A172 (cell line): ENCODE measurements at places on chromosomes 11 and 22. TPM values are rescaled to one million over a fixed set of nuclear protein-coding genes. Genes with fewer than 3 reads are reported as not detected.

The ZNF280B gene
- total RNA-seq: 3.0 TPM in 2 replicates

DNA sequence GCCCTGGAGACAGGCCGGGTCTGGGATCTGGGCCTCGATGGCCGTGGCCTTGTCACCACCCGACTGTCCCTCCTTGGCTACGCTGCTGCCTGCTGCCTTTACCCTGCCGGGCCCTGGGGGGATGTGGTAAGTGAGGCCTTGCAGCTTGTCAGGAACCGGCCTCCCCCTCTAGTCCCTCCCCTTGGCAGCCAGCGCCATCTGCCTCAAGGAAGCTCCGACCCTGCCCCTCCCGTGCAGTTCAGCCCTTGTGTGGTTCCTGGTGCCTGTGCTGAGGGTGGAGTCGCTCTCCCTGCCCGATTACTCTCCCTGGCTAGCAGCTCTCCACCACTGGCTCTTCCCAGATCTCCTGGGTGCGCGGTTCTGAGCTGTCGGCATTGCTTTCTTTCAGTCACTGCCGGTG is 33.7 kb downstream of the CTTN start:
- no peak for DNase-seq

GRCh38 chr11:134334796-134335571 is 3.2 kb downstream of the GLB1L2 start:
- DNase-seq: no peak

- DNase-seq: no peak
Measured at GRCh38 chr22:50311606-50312351, 4.3 kb upstream of the PLXNB2 start.

GRCh38 chr11:61887839-61888494 is 3.4 kb downstream of the FADS3 start:
- peak; percentile 96 for DNase-seq

The TMEM9B gene
- 61.6 and 66.5 TPM in 2 replicates for total RNA-seq

DNA sequence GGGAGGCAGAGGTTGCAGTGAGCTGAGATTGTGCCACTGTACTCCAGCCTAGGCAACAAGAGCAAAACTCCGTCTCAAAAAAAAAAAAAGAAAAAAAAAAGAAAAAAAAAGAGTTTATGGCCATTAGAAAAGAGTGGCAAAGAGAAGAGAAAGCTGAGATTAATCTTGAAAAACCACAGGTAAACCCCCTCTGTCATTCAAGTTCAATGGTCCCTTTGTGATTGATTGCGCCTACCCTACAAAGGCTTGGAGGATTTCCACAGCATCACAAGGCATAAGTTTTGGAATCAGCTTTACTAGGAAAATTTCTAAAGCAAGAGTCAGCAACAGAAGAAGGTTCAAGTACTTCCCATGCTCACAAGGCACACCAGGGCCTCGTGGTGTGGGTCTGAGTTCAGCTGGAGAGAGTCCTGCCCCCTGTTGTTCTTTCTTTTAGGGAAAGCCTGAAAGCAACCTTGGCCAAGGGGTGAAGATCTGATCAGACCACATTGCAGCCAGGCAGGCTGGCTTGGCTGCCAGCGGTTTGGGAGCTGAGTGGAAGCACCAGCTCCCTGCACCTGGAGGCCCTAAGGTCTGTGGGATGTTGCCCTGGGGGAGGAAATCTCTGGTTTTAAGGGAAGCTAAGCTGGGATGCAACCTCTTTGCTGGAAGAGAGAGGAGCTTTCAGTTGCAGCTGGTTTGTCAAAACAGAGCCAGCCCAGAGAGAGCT is 41.8 kb downstream of the SLN start:
- no peak for DNase-seq

GRCh38 chr11:76623171-76623883 is 47.2 kb downstream of the LRRC32 start:
- DNase-seq: no peak

The SLC22A25 gene
- total RNA-seq: not detected in 2 replicates

DNA sequence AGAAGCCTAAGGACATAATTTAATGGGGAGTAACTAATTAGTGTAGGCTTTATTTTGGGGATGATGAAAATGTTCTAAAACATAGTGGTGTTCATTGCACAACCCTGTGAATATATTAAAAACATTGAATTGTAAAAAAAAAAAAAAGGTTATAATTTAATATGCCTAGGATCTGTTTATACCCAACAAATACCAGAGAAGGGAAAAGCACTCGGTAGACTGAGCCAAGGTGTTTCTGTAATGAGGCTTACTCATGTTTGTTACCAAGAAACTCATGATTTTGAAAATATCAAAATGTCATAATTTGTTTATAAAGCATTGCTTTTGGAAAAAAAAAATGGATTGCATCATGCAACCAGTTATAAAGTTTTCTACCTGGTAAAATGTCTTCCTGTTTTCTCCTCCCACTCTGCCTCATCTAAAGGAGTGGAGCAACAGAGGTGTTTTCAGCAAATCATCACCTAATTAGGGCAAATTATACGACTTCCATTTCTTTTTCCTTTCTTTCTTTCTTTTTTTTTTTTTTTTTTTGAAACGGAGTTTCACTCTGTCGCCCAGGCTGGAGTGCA is 14.2 kb upstream of the EIF3M start:
- DNase-seq: no peak

DNA sequence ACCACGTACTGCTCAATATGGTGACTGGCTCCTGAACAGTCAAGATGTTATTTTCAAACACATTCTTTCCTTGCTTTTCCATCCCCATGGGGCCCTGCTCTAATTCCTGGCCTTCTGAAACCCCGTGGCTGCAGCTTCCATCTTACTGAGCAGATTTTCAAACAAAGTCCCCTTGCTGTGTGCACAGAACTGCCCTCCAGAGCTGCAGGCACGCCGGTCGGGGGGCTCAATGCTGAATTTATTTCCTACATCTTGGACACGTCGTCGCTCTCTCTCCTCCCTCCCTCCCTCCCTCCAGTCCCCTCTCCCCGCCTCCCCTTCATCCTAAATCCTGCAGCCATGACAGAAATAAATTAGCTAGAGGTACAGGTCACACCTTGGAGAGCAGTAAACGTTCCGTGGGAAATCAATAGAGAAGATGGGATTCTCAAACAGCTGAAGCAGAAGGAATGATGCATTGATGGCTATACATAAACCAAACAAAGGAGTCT is 243.1 kb upstream of the BLID start:
- no peak for DNase-seq

- no peak for DNase-seq
Measured at GRCh38 chr11:73406131-73406530, 29.9 kb downstream of the RELT start.

The DYNC2H1 gene
- total RNA-seq: 7.7 and 8.0 TPM in 2 replicates

DNA sequence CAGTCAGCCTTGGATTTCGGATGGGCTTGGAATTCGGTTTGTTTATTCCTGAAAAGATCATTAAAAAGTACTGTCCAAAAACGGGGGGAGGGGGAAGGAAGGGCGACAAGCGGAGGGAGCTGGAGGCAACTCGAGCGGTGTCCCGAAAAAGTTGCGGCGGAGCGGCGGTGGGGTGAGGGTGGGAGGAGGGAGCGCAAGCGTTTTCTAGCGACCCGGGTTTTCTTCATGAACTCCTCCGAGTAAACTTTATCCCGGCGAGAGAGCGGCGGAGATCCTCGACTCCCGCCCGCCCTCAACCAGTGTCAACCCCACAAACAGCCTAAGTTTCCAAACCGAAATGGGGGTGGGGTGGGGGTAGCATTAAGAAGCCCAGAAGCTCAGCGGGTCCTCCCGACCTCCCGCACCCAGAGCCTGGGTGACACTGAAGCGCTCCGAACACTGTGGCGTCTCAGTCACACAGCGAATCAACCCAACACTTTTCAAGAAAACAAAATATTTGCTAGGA is 133.0 kb upstream of the C11orf58 start:
- DNase-seq: no peak

GRCh38 chr11:61731211-61731951 is 21.1 kb upstream of the MYRF start:
- DNase-seq: no peak

DNA sequence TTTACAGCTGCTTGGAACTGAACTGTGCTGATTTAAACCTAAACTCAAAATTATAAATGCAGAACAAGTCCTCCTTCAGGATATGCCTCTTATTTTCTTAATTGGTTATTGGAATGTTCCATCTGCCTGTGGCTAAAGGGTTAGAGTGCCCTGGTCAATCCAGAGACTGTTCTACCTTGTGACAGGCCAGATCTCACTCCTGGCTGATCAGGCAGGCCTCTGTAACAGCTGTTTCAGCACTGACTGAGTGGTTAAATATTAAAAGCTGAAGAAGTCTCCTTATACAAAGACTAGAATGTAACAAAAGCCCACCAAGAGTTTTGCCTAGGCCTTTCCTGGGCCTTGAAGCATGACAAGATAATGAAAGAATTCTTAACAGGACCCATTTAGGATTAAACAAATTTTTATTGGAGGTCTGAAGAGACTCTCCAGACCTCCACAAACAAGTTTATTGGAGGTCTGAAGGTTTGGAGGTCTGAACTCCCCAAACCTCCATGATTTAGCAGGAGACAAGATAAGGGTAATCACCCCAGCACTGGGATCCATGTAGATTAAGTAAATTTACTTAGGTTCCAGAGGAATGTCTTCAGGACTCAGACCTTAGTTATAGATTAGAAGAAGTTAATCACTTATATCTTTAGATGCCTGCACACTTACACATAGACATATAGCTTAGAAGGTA is 35.8 kb downstream of the TMPRSS5 start:
- no peak for DNase-seq

DNA sequence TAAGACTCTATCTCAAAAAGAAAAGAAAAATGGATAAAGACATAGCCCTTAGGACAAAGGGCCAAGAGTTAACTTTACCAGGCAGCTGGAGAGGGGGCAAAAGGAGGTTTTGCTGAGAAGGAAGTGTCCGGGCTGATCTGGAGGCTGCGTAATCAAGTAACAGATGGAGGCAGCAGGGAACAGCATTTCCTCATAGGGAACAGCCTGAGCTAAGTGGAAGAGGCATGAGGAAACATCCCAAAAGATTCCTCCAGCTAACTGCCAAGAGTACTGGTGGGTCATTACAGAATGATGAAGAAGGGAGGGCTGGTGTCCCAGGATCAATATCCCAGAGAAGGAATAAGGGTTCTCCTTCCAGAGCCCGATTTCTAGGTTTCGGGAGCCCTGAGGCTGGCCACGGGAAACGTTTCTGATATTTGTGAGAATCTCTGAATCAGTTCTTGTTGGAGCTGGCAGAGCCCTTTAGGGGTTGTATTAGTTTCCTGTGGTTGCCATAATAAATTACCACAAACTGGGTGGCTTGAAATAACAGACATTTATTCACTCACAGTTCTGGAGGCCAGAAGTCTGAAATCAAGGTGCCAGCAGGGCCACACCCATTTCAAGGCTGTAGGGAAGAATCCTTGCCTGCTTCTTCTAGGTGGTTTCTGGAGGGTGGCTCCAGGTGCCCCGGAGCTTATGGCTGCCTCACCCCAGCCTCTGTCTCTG is 21.2 kb downstream of the LIF start:
- DNase-seq: no peak

DNA sequence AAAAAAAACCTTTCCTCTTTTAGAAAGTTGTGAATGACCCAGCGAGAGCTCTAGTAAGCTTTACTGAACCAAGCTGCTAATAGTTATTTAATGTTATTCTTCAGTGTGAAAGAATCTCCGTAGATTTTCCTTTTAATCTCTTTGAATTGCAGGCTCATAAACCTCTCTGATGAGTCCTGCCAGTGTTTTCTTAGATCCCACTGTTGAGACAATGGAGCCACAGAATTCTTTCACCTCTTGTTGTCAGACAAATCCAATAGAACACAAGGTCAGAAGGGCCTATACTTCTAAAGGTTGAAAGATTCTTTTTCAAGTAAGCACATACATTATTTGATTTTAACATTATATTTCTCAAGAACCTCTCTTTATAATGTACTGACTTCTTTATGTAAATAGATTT is 52.2 kb downstream of the DNAJC24 start:
- DNase-seq: no peak

DNA sequence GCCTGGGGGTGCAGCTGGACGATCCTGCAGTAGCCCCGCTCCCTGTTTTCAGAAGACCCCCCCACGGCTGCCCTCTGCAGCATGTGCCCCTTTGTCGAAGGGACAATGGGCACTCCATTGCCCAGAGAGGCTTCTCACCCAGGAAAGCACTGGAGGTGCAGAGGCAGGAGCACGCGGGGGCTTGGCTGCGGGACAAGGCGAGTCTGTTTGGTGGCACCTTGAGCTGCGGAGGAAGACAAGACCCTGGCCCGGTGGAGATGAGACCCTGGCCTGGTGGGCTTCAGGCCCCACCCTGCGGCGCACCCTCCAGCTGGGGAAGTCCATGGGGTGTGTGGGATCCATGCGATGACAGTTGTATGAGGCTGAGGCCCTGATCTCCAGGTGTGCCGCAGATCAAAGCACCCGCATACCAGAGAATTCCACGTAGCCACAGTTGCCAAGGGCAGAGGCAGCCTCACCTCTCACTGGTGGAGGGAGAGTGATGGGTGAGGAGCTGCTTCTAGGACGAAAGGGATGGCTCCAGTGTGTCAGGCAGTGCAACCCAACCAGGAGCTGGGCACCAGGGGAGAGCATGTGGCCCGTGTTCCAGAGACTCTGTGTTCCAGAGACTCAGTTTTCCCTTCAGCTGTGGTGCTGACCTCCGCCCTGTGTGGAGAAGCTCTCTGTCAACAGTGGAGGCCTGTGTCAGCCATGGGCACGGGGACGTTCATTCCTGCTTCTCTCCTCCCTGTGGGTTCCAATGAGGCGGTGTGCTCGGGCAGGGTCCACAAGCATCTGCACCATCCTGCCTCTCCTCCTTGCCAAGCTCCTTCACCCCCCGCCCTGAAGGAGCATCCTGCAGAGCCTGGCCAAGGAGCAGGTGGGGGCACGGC is 10.0 kb downstream of the TBX1 start:
- no peak for DNase-seq

GRCh38 chr11:34679681-34680080 is 58.8 kb downstream of the EHF start:
- no peak for DNase-seq

The KCNJ1 gene
- total RNA-seq: not detected in 2 replicates

DNA sequence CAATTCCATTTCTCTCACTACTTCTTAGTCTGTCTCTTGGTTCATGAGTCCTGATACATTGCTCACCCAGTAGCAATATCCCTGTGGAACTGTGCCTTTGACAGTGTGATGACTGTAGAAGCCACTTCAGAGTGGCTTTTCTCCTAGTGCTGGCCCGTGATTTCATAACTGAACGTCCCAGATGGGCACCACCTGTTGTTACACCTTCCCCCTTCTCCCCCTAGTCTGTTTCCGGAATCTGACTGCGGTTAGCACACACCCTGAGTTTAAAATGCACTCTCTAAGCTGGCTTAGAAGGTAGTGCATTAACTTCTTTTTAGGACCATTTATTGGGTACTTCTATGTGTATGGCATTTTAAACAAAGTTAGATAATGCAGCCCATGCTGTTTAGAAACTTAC is 83.0 kb downstream of the ALX4 start:
- no peak for DNase-seq

The BTG4 gene
- 0.12 and 0.50 TPM in 2 replicates for total RNA-seq
